Right atrium auricular region (tissue), 2 donors: ENCODE measurements at places on chromosomes 3 and 15. TPM values are rescaled to one million over a fixed set of nuclear protein-coding genes. Genes with fewer than 3 reads are reported as not detected.

Gene FAM162A
- 55.3 TPM for total RNA-seq

Gene CASR
- total RNA-seq: not detected

DNA sequence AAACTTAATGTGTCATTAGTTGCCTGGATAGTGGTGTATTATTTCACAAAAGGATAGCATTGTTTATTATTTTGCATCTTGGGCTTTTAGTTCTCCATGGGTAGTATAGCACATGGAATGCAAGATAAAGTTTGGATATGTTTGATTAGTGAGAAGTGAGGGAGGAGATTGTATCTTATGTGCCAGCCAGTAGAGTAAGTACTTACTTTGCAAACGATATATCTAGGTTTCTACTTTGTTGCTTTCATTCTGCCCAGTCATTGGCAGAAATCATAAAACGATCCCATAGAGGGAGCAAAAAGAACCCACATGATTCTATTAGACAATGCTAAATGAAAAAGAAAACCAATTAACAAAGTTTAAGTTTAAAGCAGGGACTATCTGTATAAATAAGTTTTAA is 105.3 kb downstream of the RARB start:
- DNase-seq: no peak

GRCh38 chr3:54071601-54072000 is 50.8 kb upstream of the CACNA2D3 start:
- DNase-seq: no peak

Gene SLC35A5
- total RNA-seq: 16.4 TPM

GRCh38 chr3:74590620-74591262 is 23.7 kb downstream of the CNTN3 start:
- DNase-seq: no peak

Gene KIF15
- total RNA-seq: 0.24 TPM

Gene CPB1
- not detected for total RNA-seq

- no peak for DNase-seq
Measured at GRCh38 chr15:96392380-96393208, 62.1 kb downstream of the NR2F2 start.

DNA sequence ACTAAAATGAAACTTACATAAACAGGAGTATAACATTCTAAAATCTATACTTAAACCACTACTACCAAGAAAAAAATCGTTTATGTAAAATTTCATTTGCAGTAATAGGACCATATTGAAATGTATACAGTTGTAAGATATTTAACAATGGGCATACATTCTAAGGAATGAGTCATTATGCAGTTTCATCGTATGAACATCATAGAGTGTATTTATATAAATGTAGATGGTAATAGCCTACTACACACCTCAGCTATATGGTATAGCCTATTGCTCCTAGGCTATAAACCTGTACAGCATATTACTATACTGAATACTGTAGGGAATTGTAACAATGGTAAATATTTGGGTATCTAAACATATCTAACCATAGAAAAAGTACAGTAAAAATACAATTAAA is 79.5 kb downstream of the DPH6 start:
- no peak for DNase-seq

- DNase-seq: no peak
Measured at GRCh38 chr15:78058401-78058935, 19.0 kb downstream of the TBC1D2B start.

- DNase-seq: no peak
Measured at GRCh38 chr3:5140839-5141238, 18.7 kb downstream of the ARL8B start.

DNA sequence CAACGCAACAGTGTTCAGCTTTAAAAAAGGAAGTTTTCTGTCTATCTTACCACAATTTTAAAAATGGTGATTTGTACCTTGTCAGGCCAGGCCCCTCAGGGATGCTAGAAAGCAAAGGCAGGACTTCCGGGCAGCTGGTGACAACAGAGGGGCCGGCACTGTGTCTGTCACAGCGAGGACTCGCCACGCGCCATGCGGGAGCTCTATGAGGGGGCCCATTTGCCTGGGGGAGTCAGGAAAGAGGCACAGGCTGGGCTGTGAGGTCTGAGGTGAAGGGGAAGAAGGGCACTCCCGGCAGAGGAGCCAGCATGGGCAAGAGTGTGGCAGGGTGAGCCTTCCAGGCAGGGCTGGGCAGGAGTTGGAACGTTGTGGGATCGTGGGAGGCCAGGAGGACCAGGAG is 7.0 kb downstream of the IQSEC1 start:
- no peak for DNase-seq

Gene RTP3
- not detected for total RNA-seq

Gene IMPG2
- 0.15 TPM for total RNA-seq

GRCh38 chr15:67914537-67915460 is 75.0 kb upstream of the RNU6-1 start:
- DNase-seq: peak; percentile 80

- peak; percentile 64 for DNase-seq
Measured at GRCh38 chr15:65400760-65401610, 21.8 kb downstream of the IGDCC4 start.

Gene RLBP1
- total RNA-seq: not detected

- DNase-seq: no peak
Measured at GRCh38 chr15:29278436-29279105, 8.9 kb upstream of the NSMCE3 start.

DNA sequence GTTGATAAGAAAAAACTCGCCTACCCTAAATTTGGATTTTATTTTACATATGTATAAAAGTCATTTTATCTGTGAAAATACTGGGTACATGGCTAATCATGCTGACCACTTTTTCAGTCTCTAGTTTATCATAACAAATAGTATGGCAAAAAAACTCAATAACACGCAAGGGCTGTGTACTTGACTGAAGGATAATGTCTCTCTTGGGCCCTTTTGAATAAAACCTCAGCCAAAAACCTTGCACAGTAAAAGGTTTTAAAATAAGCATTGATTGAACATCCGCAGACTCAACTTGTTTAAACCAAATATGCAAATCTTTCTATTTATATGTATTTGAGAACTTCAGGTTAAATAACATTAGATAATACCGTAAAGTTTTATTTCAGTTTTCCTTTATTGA is 285.3 kb downstream of the CADM2 start:
- DNase-seq: no peak

DNA sequence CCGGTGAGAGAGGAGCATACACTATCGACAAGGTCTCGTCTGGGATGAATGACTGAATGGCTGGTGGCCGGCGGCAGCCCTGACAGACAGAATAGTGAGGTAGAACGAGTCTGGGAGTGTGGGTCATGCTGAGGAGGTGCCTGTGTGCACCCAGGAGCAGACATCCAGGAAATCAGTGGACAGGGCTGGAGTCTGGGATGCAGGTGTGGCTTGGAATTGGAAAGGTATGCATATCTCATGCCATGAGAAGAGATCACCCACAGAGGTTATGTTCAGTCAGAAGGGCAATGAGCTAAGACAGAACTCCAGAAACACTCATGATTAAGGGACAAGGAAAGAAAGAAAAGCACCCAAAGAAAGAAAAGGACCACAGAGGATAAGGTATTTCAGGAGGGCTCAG is 20.8 kb downstream of the HACD2 start:
- no peak for DNase-seq

- DNase-seq: no peak
Measured at GRCh38 chr3:38690185-38690584, 40.7 kb upstream of the SCN5A start.

Gene VILL
- 12.2 TPM for total RNA-seq

Gene CA12
- total RNA-seq: 5.5 TPM

Gene CLDN18
- total RNA-seq: 0.12 TPM

Gene ZBTB20
- total RNA-seq: 84.6 TPM

Gene MYO5C
- 5.3 TPM for total RNA-seq

- no peak for DNase-seq
Measured at GRCh38 chr3:45612138-45612537, 17.6 kb downstream of the LIMD1 start.

- DNase-seq: peak; percentile 80
Measured at GRCh38 chr15:45456212-45457106, 66.1 kb downstream of the SLC30A4 start.
